ENCODE measurements at places on chromosomes 7 and 10.

DNA sequence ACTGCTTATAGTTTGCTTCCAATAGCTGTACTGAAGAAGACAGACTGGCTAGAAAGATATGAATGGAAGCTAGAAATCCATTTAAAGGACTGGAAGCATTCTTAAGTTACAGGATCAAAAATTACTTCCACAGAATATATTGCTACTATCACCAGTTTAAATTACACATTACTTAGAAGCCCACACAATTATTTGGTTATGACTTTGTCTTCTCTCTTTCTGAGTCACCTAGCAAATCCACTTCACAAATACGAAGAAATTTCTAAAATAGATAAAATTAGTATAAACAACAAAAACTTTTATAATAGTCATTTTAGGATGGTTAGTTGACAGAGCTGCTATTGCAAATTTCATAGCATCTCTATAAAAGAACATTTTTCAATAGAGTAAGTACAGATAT is 108.1 kb downstream of the SNX13 start:
- DNase-seq: no peak

DNA sequence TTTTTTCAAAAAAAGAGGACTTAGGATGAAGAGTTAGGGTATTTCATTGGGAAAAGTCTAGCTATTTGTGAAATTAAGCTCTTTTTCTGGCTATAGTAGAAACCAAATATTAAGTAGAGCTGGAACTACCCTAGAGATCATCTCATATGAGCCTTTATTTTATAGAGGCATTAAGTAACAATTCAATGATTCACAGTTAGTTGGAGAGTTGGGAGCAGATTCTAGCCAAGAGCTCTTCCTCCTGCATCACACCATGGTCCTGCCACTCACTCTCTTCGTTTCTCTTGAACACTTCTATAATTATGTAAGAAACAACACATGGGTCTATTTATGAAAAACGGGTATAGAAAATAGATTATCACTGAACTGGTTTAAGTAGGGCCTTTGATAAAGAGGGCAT is 76.1 kb upstream of the ANK3 start:
- DNase-seq: no peak

GRCh38 chr10:75189266-75190096 is 21.1 kb upstream of the VDAC2 start:
- DNase-seq: no peak

GRCh38 chr7:122752583-122752982 is 49.9 kb upstream of the RNF148 start:
- no peak for DNase-seq

- no peak for DNase-seq
These were observed 52.3 kb upstream of the PIP4K2A start for GRCh38 chr10:22766693-22767092.

DNA sequence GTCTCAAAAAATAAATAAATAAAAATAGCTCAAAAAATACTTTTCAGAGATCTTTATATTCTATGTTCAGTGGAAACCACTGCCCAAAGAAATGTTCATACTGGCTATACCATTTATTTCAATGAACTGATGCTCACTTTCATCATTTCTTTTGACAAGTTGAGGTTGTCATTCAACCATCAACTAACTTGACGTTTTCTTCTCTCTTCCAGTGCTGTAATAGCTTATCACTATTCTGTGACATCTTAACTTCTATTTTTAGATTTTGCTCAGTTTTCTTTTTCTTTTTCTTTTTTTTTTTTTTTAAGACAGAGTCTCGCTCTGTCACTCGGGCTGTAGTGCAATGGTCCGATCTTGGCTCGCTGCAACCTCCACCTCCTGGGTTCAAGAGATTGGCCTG is 8.7 kb upstream of the CTAGE4 start:
- DNase-seq: no peak

DNA sequence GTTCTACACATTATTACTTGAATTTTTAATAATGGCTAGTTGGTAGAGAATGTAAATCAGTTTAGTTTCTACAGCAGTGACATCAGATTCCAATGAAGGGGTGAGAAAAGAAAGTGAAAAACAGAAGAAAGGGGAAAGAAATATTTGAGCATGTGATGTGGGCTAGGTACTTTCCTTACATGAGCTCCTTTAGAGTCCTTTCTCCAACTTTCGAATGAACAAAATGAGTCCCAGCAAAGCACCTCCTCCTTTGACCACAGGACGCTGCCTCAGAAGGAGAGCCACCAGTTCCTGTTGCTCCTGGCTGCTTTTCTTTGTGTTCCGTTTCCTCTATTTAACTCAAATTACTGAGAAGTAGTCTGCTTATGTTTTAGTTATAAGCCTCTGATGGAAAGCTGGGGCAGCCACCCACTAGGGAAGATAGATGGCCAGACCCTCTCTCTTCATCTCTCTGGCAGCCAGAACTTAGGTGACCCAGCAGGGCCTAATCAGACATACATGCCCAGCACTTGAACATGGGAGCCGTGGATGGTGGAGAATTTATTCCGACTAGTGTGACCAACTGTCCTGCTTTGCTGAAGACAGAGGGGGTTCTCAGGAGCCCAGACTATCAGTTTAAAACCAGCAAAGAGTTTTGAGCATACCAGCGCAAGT is 82.4 kb upstream of the NME8 start:
- DNase-seq: no peak

Data from cortex of kidney (tissue), 1 donor.